ENCODE measurements at places on chromosomes 1 and 21.

DNA sequence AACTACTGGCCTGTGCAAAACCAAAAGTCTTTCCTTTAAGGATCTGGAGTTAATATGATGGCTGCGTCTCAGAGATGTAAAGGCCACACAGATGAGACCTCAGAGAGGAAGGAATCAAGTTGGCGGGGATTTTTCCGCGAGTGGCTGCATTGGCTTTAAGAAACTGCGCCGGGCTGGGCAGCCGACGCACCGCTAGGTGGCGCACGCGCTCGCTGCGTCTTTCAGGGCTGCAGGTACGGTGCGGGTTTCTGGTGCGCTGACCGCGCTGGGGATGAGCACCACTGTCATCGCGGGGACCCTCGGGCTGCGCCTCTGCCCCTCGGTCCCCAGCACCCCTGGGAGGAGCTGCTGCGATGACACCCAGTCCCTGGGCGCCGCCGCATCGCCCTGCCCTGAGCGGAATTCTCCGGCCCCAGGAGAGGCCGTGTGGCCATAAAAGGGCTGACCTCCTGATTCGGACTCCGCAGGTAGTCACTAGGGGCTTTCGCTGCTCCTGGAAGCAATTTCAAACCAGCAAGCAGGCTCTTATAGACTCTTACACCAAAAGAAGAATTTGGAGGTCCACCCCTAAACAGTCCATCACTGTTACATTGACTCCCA, 241.0 kb downstream of the KCNJ6 start:
- H3K4me1 ChIP-seq: peaks cover 3% of the 10 kb centered on the region
- peaks cover 20% of the 10 kb centered on the region for H3K27me3 ChIP-seq
- H3K27ac ChIP-seq: no peak overlapping the region
- no peak overlapping the region for H3K4me3 ChIP-seq
- no peak for DNase-seq
- no peaks in the 10 kb centered on the region for H3K36me3 ChIP-seq

- no peak for DNase-seq
- H3K27me3 ChIP-seq: no peaks in the 10 kb centered on the region
- no peak overlapping the region for H3K27ac ChIP-seq
- H3K4me1 ChIP-seq: peaks cover under 1% of the 10 kb centered on the region
- no peak overlapping the region for H3K4me3 ChIP-seq
Observed at GRCh38 chr1:117740496-117740895, 134.6 kb downstream of the TENT5C start.

DNA sequence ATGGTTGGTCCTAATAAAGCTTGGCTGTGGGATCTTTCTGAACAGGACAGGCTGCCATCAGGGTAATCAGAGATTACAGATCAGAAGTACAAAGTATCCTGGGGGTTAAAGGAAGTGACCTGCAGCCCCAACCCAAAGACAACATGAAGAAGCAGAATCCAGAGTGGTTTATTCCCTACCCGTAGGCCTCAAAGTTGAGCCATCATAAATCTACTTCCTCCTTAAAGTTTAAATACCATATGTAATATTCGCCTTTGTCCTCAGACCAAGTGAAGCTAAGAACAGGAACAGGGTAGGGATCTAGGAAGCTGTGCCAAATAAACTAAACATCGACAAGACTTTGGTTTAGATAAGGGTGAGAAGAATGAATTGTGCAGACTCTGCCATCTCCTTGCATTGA, 15.9 kb upstream of the DHX9 start:
- peaks cover 50% of the 10 kb centered on the region for H3K36me3 ChIP-seq
- no peak for DNase-seq
- no peak overlapping the region for H3K27ac ChIP-seq

DNA sequence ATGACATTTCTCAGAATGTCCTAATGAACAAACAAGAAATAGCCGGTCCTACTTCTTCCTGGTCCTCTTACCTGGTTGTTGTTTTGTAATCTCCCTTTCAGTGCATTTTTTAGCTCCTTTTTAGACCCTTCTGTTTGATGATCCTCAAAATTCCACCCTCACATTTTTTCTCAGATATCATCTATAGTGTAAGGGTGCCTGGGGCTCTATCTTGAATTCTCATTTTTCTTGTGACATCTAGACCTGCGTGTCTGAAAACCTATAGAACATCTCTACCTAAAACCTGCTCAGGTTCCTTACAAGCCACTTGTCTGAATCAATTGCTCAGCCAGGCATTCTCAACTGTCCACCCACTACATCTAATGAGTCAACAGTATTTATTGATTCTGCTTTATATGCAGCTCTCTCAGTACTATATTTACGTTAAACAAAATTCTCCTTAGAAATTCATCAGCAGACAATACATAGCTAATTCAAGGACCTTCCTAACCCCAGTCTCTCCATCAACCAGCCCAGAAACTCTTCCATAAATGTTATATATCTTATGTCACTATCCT, 36.5 kb upstream of the USH2A start:
- H3K27me3 ChIP-seq: no peaks in the 10 kb centered on the region
- H3K4me3 ChIP-seq: no peak overlapping the region
- H3K36me3 ChIP-seq: no peaks in the 10 kb centered on the region

- H3K4me1 ChIP-seq: no peaks in the 10 kb centered on the region
- H3K4me3 ChIP-seq: no peak overlapping the region
- H3K27ac ChIP-seq: no peak overlapping the region
- no peaks in the 10 kb centered on the region for H3K27me3 ChIP-seq
Observed at GRCh38 chr1:162740755-162741154, 49.7 kb upstream of the HSD17B7 start.

- DNase-seq: no peak
- no peak overlapping the region for H3K4me3 ChIP-seq
- no peak overlapping the region for H3K27ac ChIP-seq
Observed at GRCh38 chr1:167987174-167987573, 50.3 kb upstream of the MPC2 start.

GRCh38 chr1:228217551-228218344, 9.9 kb downstream of the OBSCN start:
- no peak overlapping the region for H3K4me3 ChIP-seq
- no peak overlapping the region for H3K27ac ChIP-seq
- peaks cover 14% of the 10 kb centered on the region for H3K4me1 ChIP-seq
- peak; percentile 37 for DNase-seq
- peaks cover 13% of the 10 kb centered on the region for H3K36me3 ChIP-seq

DNA sequence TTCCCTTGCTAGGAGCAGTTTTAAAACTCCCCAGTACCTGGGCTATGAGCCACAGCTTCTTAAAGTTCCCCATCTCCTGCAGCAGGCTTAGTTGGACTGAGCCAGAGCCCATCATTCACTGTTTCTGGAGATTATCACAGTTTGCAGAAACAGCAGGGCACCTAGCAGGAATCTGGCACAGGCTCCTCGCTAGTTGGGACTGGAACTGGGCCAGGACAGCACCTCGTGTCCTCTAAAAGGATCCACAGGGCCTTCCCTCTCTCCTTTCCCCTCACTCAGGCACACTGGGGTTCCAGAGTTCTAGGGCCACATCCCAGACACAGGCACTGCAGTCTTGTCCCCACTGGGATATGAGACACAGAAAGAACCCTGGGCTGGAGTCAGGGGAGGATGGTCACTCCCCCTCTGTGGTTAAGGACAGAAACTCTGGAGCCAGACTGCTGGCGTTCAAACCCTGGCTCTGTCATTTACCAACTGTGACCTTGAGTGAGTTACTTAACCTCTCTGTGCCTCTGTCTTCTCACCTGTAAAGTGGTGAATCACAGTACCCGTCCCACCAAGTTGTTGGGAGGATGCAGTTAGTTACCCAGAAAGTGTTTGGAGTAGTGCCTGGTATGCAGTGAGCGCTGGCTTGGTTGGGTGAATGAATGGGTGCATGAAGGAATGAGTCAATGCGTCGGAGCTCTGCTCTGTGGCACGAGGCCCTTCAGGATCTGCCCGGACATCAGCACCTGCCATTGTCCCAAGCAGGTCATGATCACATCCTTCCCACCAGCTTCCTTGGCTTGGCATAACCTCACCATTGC, 18.8 kb upstream of the ECE1 start:
- H3K27ac ChIP-seq: peak overlapping the region; percentile 15
- H3K36me3 ChIP-seq: no peaks in the 10 kb centered on the region
- no peaks in the 10 kb centered on the region for H3K27me3 ChIP-seq
- no peak overlapping the region for H3K4me3 ChIP-seq
- DNase-seq: no peak
- H3K4me1 ChIP-seq: peaks cover 62% of the 10 kb centered on the region

DNA sequence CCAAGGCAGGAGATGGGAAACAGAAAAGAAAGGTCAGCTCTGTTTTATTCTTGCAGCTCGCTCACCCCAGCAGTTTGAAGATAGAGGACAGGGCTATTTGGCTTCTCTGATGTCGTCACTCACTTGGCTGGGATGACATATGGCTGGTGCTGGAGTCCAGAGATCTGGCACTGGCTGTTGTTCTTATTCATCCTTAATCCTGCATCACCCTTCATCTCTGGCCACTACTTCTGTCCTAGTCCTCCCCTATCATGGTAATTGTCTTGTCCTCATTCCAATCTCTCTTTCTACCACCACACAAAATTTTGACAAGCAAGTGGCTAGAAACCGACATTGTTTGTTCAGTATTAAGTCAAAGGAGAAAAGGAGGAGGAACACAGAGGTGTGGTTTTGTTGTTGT, 103.8 kb upstream of the PDE4B start:
- H3K27me3 ChIP-seq: no peaks in the 10 kb centered on the region
- H3K36me3 ChIP-seq: no peaks in the 10 kb centered on the region
- H3K4me3 ChIP-seq: no peak overlapping the region
- H3K27ac ChIP-seq: no peak overlapping the region
- no peak for DNase-seq

DNA sequence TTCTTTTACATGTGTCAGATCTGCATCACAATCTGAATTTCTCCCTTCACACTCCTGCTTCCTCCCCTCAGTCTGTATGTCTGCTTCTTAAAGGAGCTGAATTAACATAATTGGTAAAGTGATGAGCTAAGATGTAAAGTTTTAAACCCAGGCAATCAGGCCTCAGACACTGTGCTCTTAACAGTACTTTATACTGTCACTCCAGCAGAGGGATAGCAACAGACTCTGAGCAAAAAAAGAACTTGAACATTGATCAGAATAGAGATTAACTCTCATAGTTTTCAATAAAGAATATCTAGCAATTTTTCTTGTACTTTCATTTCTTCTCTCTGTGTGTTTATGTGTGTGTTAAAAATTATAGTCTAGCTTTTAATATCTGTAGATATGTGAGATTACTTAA, 110.3 kb downstream of the DUSP10 start:
- no peak overlapping the region for H3K4me3 ChIP-seq
- H3K27ac ChIP-seq: no peak overlapping the region
- no peaks in the 10 kb centered on the region for H3K27me3 ChIP-seq
- no peak for DNase-seq
- H3K4me1 ChIP-seq: no peaks in the 10 kb centered on the region
- no peaks in the 10 kb centered on the region for H3K36me3 ChIP-seq

DNA sequence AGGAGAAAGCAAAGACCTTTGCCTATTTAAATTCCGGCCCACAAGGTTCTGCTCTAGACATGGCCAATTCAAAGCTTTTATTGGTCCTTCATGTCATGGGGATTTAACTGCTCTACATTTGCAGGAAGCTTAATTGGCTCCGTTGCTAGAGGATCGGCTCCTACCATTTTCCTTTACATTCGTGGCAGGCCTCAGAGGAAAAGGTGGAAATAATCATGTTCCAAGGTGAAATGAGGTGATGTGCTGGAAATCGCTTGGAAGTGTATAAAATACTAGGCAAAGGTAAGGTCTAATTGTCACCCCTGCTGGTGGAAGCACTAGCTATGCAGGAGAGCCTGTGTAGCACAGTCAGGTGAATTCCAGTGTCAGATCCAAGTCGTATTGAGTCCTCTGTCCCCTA, 55.5 kb downstream of the ATP1A1 start:
- no peaks in the 10 kb centered on the region for H3K36me3 ChIP-seq
- no peak overlapping the region for H3K27ac ChIP-seq
- H3K27me3 ChIP-seq: no peaks in the 10 kb centered on the region
- no peak for DNase-seq
- no peak overlapping the region for H3K4me3 ChIP-seq

DNA sequence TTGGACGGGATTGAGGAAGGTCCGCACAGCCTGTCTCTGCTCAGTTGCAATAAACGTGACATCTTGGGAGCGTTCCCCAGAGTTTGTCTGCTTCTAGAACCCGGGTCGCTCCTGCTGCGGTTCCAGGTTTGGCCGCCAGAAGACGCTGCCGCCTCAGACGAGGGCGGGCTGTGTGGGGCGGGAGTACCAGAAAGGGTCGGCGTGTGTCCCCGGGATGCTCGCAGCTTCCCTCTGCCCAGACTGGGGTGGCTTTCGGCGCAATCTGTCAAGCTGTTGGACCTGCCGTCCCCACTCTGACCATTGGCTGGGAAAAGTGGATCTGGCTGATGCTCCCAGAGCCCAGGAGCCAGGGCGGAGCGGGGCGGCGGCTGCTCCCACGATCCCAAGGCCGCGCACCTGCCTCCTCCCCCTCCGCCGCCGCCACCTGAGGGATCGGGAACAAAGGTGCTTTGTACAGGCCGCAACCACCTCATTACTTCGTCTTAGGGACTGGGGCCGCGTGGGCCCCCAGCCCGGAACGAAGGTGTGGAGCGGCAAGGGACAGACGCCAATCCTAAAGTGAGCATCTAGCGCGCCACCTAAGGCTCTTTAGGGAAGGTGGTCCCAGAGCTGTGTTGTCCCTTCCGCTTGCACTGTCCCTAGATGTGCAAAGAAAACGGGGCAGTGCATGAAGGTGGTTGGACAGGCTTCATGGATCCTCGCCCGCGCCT, 683 bp upstream of the EFNA4 start:
- H3K4me1 ChIP-seq: peaks cover 43% of the 10 kb centered on the region
- peak overlapping the region; percentile 63 for H3K4me3 ChIP-seq
- H3K27ac ChIP-seq: peak overlapping the region; percentile 80
- H3K36me3 ChIP-seq: peaks cover 39% of the 10 kb centered on the region
- peak; percentile 81 for DNase-seq
- H3K27me3 ChIP-seq: no peaks in the 10 kb centered on the region

DNA sequence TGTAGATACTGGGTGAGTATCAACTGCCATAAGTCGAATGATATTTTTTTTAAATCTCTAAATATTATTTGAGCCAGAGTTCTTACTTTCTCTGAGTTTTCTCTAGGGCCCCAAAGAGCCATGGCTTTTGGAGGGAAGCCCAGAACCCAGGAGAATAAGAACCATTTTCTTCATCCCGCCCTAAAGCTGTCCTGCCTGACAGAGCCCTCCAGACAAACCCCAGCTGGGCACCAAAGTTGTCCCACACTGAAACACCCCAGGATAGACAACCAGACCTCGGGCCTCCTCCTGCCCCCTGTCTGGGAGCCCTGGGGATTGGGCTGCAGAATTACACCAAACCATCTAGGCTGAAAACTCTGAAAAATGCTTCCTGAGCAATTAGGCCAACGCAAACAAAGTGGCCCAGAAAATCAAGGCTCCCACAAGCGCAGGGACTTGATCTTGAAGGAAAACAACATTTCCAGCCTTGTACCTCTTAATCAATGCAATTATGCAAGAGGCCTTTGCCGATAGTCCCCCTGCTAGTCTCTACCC, 113.1 kb downstream of the RRAGC start:
- no peak overlapping the region for H3K4me3 ChIP-seq
- no peaks in the 10 kb centered on the region for H3K36me3 ChIP-seq
- H3K27ac ChIP-seq: no peak overlapping the region
- DNase-seq: no peak
- H3K27me3 ChIP-seq: peaks cover 2% of the 10 kb centered on the region
- H3K4me1 ChIP-seq: no peaks in the 10 kb centered on the region

- H3K27me3 ChIP-seq: peaks cover 4% of the 10 kb centered on the region
- H3K36me3 ChIP-seq: no peaks in the 10 kb centered on the region
- no peak overlapping the region for H3K27ac ChIP-seq
- peaks cover 26% of the 10 kb centered on the region for H3K4me1 ChIP-seq
- no peak overlapping the region for H3K4me3 ChIP-seq
- peak; percentile 44 for DNase-seq
Observed at GRCh38 chr1:210248341-210248740, 15.7 kb downstream of the SERTAD4 start.
